ENCODE measurements at places on chromosomes 6 and 20.
A peak's percentile ranks its signal among the peaks of the same experiment; 100 is the strongest.

GRCh38 chr6:100464162-100464851, 414 bp downstream of the SIM1 start:
- DNase-seq = no peak

DNA sequence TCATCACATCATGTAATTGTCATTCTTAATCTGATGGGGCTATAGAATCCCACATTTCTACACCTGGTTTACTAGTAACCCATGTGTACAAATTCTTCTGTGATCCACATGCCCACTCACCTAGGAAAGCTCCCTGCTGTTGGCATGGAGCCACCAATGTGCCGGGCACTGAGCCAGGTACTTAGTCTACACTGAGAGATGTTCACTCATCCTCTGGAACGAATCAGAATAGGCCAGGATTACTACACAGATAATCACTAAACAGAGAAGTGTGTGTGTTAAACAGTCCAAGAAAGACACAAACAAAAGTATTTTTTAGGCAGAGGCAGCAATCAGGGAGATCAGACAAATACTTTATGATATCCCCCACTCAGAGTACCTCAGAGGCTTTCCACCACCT, 193.2 kb upstream of the VGLL2 start:
- DNase-seq = no peak

GRCh38 chr6:11785415-11785773, 6.8 kb upstream of the ADTRP start:
- peak; percentile 39 for DNase-seq

DNA sequence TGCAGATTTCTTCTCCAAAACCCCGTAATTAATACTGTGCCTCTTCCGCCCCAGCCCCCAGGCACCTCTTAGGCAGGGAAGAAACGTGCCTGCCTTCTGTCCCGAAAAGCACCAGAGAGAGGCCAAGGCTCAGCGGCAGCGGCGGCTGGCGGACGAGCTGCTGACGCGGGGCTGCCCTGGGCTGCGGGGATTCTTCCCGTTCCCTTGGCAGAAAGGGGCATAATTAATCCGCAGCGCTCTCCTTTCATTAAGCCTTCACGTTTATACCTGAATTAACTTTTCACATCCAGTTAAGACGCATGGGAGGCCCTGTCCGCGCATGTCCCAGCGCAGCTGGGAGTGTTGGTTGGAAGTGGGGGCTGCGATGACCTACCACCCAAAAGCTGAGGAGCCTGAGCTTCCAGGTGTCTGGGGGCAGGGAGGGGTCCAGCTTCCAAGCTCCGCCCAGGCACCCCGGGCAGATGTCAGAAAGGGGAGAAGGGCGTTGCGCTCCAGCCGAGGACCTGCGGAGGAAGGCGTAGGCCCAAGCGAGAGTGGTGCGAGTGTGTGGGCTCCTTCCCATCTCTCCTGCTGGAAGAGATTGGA, 167.4 kb upstream of the LRFN2 start:
- no peak for DNase-seq

DNA sequence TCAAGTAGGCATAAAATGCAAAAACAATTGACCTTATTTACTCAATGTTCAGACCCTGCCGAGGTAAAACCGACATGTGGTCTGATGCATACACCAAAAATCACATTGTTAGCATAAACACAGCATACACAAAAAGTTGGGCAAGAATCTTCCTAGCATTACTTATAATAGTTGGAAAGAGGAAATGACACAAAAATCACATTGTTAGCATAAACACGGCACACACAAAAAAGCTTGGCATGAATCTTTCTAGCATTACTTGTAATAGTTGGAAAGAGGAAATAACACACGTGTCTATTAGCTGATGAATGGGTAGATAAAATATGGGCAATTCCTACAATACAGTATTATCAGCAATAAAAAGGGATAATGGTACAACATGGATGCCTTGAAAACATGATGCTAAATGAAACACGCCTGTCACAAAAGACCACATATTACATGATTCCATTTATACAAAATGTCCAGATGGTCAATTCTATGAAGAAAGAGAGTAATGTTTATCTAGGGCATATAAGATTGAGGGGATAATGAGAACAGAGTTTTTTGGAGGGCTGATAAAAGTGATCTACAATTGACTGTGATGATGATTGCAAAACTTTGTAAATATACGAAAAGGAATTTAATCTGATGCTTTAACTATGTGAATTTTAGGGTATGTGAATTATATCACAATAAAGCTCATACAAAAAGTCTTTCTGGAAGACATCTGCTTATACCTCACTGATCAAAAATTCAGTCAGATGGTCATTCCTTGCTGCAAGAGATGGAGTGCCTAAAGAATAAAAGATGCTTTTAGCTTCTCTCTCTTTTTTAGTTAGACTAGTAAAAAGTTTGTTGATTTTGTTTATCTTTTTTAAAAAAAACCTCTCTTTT, 1019.5 kb upstream of the CITED2 start:
- DNase-seq = no peak

DNA sequence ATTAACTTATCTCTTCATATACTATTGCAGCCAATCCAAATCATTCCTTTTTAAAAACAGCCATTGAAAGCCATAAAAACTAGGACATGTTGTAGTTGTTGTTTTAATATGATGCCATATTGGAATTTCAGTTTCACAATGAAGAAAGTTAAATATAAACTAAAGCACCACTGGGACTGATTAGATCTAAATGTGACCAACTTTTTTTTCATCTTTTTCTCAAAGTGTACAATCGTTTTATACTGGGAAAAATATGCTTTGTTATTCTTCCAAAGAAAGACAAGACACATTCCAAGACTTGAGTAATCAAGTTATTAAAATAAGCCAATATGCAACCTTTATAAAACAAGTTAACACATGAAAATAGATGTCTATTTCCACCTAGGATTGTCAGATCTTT, 68.5 kb downstream of the THEMIS start:
- no peak for DNase-seq

- DNase-seq = no peak
These were observed 2.6 kb downstream of the SCUBE3 start for GRCh38 chr6:35216412-35216732.

GRCh38 chr20:63660622-63661021, 2.5 kb downstream of the RTEL1 start:
- DNase-seq = no peak

DNA sequence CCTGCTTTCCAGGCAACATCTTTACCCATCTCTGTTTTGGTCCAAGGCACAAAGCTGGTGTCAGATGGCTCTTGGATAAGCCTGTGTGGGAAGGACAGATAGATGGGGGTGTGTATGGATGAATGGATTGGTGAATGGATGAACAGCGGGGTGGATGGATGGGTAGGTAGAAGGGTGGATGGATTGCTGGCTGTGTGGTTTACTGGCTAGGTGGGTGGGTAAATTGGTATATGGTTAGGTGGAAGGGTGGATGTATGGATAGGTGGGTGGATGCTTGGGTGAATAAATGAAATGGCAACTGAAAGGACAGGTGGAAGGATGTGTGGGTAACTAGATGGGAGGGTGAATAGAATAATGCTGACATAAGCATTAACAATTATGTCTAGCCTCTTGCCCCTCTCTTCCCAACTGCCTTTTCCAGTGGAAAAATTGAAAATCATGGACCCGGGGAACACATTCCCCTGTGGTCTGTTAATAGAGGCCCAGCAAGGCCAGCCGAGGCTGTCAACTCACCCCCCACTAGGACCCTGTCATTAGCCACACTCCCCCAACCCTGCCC, 43.8 kb upstream of the RSPO4 start:
- no peak for DNase-seq

DNA sequence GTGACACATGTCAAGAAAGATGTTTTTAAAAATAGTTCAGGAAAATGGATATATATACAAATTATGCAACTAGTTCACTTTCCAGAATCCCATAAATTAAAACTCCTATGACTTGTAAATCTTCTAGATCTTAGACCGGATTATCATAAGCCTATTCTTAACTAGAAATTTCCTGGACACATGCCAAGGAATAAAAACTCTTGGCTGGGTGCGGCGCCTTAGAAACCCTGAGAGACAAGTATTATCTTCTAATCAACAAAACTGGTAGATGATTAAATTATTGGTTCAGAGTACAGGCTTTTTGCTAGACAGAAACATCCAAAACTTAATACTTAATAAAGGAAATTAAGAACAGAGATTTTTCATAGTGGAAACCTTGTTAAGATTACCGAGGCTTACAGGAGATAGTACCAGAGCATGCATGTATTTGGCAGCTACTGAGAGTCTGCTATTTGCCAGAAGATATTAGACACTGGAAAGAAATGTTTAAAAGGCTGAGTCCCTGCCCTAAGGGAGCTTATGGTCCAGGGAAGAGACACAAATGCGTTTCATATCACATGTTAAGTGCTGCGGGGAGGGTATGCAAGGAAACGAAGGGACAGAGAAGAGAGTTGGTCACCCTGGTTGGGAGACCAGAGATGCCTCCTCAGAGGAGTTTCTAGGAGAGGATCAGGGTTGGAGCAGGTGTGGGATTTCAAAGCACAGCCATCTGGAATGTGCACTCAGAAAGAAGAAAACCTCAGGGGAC, 46.5 kb upstream of the IFNGR1 start:
- no peak for DNase-seq

- DNase-seq = no peak
These were observed 55.2 kb upstream of the RREB1 start for GRCh38 chr6:7052443-7053011.

DNA sequence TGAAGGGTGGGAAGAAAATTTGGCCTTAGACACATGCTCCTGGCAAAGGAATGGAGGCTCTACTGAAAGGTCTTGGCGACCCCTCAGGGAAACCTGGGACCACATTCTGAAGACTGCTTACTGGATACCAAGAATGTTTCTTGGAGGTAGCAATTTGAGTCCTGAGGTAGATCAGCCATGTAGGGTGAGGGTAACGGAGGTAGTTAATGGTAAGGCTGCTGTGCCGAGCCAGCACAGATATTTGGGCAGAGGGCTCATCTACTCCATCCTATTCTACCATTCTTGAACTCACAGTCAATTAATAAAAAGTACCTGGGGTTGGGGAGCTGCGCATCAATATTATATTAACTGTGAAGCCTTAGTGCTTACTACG, 401 bp upstream of the PHF3 start:
- DNase-seq = no peak

DNA sequence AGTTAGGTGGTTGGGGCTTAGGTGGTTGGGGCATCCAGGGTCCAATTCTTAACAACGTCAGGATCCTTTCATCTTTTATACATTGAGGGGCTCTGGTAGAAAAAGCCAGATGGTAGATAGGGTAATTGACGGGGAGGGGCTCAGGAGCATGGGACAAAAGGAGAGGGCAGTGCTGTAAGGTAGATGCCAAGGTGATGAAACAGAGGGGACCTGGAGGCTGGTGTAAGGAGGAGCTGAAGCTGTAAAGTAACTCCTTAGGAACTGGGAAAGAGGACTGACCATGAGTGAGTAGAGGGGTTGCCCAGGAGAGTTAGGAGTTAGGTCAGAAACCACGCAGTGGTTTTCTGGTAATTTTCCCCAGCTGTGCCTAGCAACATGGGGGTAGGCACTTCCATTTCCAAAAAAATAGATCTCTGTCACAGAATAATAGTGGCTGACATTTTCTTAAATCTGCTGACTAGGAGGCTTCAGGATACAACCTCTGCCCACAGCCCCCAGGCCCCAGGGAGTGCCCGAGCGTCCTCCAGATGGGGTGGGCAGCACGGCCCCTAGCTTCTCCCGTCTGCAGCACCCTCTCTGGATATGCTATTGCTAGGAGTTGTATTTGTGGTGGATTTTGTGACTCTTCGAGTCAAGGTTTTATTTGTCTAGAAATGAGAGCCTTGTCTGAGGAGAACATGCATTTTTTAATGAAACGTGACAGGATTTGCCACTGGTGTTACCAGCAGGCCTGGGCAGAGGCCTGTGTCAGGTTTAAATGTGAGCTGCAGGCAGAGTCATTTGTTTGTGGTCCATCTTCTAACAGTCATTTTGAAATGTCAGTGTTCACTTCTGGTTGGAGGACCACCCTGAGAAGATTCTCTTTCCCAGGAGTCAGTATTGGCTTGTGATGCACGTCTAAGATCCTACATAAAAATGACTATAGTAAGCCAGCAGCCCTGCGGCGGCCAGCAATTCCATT, 44.6 kb downstream of the TULP4 start:
- DNase-seq = no peak

Measured in stimulated activated CD4-positive, alpha-beta T cell treated with anti-CD3 and anti-CD28 coated beads, Interleukin-1b, Interleukin-23, amount 100 ng/mL, for 48 hours (primary cell).